Activated CD4-positive, alpha-beta T cell treated with anti-CD3 and anti-CD28 coated beads, Interleukin-2, amount 10 ng/mL, durations not matched to agents 24 days and 14 days (primary cell): ENCODE measurements at places on chromosomes 11 and 22. TPM values are rescaled to one million over a fixed set of nuclear protein-coding genes. Genes with fewer than 3 reads are reported as not detected.

DNA sequence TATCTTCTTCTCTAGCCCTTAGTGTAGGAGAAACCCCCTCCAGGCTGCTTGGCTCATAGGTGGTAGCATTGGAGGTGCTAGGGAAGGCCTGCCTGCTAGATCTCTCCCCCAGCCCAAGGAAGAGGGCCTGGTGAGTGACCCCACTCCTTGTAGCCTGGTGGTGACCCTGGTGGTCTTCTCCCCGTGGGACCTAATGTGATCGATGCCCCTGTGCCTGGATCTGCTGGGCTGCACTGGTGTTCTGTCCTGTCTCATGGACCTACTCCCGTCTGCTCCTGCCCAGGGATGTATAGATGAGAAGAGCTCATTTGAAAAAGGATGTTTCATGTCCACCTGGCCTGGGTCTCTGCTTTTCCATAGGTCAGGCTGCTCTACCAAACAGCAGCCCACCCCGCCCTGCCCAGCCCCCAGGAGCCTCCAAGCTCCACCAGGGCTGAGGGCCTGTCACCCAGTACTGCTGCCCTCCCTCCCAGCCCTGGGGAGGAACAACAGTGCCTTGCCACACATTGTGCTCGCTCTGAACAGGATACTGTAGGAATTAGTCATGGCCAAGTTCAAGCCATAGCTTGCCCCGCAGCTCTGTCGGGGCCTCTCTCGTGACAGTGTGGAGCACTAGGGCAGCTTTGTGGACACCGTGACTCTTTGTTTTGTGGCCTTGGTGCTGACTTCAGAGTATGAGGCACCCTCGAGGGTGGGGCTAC lies 19.7 kb downstream of the SLC37A2 start:
- H3K27ac ChIP-seq = no peak overlapping the region
- H3K4me3 ChIP-seq = no peak overlapping the region
- no peak for DNase-seq
- no peaks in the 10 kb centered on the region for H3K27me3 ChIP-seq
- H3K36me3 ChIP-seq = no peaks in the 10 kb centered on the region

DNA sequence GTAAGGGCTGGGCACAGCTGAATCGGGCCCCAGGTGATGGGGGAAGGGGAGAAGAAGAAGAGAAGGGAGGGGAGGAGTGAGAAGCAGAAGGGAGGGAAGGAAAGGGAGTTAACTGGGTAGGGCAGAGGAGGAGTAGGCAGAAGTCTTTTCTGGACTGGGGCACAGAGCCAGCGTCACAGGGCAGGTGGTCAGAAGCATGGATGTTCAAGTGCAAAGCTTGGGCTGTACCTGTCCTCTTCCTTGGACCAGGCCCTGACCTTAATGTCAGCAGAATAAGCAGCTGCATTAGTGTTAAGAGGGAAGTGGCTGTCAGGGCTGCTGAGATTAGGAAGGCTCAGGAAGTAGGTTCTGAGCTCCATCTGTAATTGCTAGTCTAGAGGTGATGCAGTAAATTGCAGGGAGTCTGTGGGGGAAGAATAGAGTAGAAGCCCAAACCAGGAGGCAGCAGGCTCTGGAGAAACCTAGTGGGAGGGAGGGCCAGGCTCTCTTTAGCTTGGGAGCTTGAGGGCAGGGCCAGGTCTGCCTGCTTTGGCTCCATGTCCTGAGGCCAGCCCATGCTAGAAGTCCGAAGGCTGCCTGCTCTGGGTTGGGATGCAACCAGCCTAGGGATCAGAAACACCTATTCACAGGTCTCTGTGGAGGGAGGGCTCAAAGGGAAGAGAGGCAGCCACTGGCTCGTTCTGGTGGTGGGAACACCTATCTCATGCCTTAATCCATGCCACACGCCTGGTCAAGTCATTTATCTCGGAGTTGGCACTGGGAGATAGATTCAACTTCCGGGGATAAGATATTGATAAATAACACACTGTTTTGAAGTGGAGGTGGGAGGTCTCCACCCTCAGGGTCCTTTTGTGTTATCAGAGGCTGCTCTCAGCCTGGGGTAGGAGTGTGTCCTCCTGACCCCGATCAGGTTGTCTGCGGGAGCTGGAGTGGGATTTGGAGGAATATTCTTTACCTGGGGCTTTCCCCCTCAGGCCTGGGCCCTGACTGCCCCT lies 1.7 kb upstream of the UCP3 start:
- H3K36me3 ChIP-seq = peaks cover 5% of the 10 kb centered on the region
- peak; percentile 61 for DNase-seq
- H3K27me3 ChIP-seq = no peaks in the 10 kb centered on the region
- peak overlapping the region; percentile 44 for H3K4me3 ChIP-seq
- peaks cover 78% of the 10 kb centered on the region for H3K4me1 ChIP-seq

DNA sequence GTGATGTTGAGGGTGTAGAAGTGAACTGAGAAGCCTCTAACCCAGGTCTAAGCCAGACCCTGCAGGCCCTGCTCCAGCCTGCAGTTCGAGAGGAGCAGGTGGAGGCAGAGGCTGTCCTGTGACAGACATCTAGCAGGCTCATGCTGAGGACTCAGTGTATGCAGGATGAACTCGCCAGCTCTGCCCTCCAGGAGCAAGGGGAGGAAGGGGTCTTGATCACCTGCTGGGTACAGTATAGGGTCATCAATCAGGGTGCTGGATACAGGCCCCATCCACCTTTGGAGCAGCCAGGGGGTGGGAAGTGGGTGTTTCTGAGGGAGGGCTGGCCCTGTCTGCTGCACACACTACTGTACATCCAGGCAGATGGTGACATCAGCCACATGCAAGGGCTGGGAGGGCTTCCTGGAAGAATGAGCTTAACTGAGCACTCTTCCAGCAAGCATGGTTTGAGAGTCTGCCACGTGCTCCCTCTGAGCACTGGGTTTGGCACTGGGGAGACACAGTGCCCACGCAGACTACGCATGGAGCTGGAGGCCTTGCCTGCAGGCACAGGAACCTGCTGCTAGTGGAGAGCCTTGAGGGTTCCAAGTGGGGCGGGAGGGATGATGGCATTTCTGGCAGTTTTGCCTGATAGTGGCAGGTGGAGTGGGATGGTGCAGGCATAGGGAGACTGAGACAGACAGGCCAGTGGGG lies 9.2 kb downstream of the MAPK8IP1 start:
- H3K36me3 ChIP-seq = no peaks in the 10 kb centered on the region
- peaks cover 2% of the 10 kb centered on the region for H3K4me1 ChIP-seq
- DNase-seq = no peak
- H3K27me3 ChIP-seq = peaks cover 26% of the 10 kb centered on the region

GRCh38 chr11:15886866-15887265 lies 469.5 kb downstream of the SOX6 start:
- no peak overlapping the region for H3K27ac ChIP-seq
- H3K36me3 ChIP-seq = no peaks in the 10 kb centered on the region

GRCh38 chr11:788953-789940 lies 643 bp downstream of the CEND1 start:
- H3K27ac ChIP-seq = no peak overlapping the region
- no peaks in the 10 kb centered on the region for H3K27me3 ChIP-seq
- peaks cover 4% of the 10 kb centered on the region for H3K4me1 ChIP-seq
- peaks cover 12% of the 10 kb centered on the region for H3K36me3 ChIP-seq

The PYGM gene
- total RNA-seq = 2.4 and 3.1 TPM in 2 replicates

The POU2AF2 gene
- 0.44 TPM in 1 of 2 replicates, not detected in the other for total RNA-seq

The NRXN2 gene
- total RNA-seq = 0.61 TPM in 1 of 2 replicates, not detected in the other

The KCNJ11 gene
- total RNA-seq = 0.85 and 1.1 TPM in 2 replicates
